ENCODE measurements at places on chromosomes 1 and 21. TPM values are rescaled to one million over a fixed set of nuclear protein-coding genes. Genes with fewer than 3 reads are reported as not detected.

The CHAF1B gene
- total RNA-seq: 6.2 TPM

The LYPD8 gene
- not detected for total RNA-seq

The CCDC181 gene
- 0.80 TPM for total RNA-seq

DNA sequence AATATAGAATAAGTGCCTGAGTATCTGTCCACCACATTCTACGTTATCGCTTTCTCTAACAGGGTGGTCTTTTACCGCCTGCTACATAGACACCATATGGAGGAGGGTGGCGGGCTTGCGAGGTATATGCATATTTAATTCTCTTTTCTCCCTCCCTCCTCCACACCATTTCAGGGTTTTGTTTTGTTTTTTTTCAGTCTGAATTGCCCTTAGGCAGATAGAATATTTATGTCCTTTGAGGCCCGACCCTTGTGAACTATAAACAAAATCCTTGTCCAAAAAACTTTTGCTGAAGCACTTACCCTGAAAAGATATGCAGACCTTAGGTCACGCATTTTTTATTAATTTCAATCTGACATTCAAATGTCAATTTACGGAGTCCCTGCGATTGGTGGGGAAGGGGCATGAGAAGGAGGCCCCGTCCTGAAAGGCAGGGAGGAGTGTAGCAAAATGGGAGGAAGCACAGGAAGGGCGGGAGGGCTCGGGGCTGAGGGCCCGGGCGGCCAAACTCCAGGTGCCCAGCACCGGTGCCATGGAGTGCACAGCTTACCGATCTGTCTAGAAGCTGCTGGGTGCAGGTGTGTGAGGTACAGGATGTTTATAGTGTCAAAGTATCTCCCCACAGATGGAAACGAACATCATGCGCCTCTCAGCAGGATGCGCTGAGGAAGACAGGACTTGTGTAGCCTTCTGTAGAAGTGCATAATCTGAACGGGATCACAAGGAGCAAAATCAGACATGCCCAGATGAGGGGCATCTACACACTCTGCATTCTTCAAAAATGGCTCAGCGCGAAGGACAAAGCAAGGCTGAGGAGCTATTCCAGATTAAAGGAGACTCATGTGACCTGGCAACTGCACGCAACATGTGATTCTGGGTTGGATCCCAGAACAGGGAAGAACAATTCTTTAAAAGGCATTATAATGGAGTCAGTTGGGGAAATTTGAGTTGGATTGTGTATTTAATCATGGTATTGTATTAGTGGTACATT, 68.8 kb upstream of the LYST start:
- no peak for DNase-seq

DNA sequence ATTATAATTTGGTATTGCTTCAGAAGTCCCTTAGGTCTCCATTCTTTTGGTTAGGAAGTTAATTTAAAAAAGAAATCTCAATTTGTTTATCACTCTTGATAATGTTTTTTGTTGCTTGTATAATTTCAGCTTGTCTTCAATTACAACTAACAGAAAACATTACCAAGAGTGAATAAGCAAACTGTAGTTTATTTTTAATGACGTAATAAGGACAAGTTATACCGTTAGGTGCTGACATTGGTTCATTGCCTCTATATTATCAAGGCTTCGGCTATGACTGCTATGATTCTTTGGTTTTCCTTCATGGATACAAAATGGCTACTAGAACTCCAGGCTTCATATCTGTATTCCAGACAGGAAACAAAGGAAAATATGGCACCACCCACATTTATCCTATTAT, 220.6 kb downstream of the PTGER3 start:
- no peak for DNase-seq

DNA sequence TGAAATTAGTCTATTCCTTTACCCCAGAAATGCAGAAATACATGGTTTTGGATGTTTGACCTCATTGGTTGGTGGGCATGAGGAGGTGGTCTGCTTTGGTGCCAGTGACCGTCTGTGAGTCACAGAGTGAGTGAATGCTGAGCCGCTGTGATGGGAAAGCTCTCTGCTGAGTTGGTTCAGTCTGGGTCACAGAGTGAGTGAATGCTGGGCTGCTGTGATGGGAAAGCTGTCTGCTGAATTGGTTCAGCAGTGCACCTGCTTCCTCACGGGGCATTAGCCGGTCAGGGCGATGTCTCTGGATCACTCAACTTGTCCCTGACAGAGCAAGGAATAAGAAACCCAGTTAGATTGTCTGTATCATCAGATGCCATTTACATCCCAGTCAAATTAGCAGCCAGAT, 40.8 kb downstream of the ADARB1 start:
- DNase-seq: no peak

- DNase-seq: no peak
These were observed 24.8 kb upstream of the EDN2 start for GRCh38 chr1:41509270-41509671.

DNA sequence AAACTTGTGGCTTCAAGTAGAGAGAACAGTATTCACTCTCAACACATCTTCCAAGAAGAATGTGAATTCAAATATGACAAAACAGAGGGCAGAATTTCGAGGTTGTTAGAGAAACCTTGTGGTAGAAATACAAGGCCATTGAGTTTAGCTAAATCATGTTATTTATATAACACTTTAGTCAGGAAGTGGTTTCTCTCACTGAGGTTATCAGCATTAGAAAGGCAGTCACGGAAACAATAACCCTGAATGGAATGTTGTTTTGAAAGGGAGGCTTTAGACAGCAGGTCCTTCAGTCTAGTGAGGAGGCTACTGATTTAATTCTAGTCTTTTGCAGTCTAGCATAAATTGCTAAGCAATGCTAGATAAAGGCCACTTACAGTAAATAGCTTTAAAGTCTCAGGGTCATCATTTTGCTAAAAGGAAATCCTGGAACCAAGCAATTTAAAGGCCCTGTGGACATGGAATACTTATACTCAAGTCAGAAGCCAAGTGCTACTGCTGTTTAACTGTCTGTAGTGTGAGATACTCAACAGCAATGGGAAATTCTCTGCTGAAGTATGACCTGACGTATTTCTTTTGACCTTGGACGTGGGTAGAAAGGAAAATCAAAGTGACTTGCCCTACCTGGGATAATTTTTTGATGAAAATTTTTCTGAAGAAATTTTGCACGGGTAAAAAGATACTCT, 89.0 kb upstream of the CHODL start:
- DNase-seq: no peak

GRCh38 chr1:236465959-236466303, 57.9 kb upstream of the LGALS8 start:
- no peak for DNase-seq

DNA sequence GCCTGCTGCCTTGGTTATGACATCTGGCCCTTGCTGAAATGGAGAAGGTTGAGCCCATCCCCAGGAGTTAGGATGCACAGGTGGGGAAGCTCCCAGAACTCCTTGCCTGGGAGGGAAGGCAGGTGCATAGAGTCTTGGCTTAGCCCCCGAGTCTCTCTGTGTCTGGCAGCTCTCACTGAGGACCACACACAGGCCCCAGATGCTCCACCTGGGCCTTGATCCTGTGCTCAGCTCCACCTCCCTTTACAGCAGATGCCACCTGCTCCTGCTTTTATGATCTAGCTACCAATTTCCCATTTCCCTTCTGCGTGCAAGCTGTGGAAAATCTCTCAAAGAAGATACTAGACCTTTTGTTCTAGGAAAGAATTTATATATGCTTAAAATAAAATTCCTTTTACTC, 28.8 kb upstream of the KCNJ6 start:
- DNase-seq: no peak

- DNase-seq: no peak
These were observed 157.3 kb upstream of the RUNX1 start for GRCh38 chr21:35206141-35207125.

All from endothelial cell (in vitro differentiated cells).